ENCODE measurements at places on chromosomes 3 and 15. TPM values are rescaled to one million over a fixed set of nuclear protein-coding genes. Genes with fewer than 3 reads are reported as not detected.

The LRRC31 gene
- not detected for total RNA-seq

The ZDHHC23 gene
- 3.8 TPM for total RNA-seq

The DUOXA2 gene
- total RNA-seq, result not detected

The CLCN2 gene
- total RNA-seq, result 5.7 TPM

The BDH1 gene
- total RNA-seq, result 4.4 TPM

All from A549 treated with Hydrocortisone at 1 μM for 4 hours (cell line).